ENCODE measurements at places on chromosomes 1 and 21. TPM values are rescaled to one million over a fixed set of nuclear protein-coding genes. Genes with fewer than 3 reads are reported as not detected.

NBPF10 gene
- total RNA-seq = 0.31 TPM

OR10Z1 gene
- total RNA-seq = not detected

CYP4A22 gene
- total RNA-seq = not detected

MMEL1 gene
- total RNA-seq = 0.43 TPM

TNFRSF8 gene
- total RNA-seq = 26.1 TPM

SLC6A17 gene
- total RNA-seq = 0.27 TPM

OLFML2B gene
- 4.3 TPM for total RNA-seq

PTGER3 gene
- 4.5 TPM for total RNA-seq

TRIM58 gene
- total RNA-seq = 3.4 TPM

NCF2 gene
- not detected for total RNA-seq

SLC37A1 gene
- 30.3 TPM for total RNA-seq

- no peak overlapping the region for H3K27ac ChIP-seq
- 0 out of 2 replicates have a peak overlapping the region, but pooled peaks have one; percentile 20 for H3K4me3 ChIP-seq
- DNase-seq = peak; percentile 61
Observed at GRCh38 chr1:175863299-175864050, 120.1 kb upstream of the TNR start.

- no peak for DNase-seq
- H3K27me3 ChIP-seq = no peaks in the 10 kb centered on the region
- H3K36me3 ChIP-seq = no peaks in the 10 kb centered on the region
- H3K4me3 ChIP-seq = no peak overlapping the region
- no peak overlapping the region for H3K27ac ChIP-seq
Observed at GRCh38 chr1:7228252-7228961, 443.2 kb downstream of the CAMTA1 start.

GRCh38 chr1:160374306-160375110, 7.6 kb downstream of the NHLH1 start:
- H3K4me1 ChIP-seq = peaks cover 39% of the 10 kb centered on the region
- H3K27ac ChIP-seq = 0 out of 2 replicates have a peak overlapping the region, but pooled peaks have one; percentile 14
- DNase-seq = peak; percentile 64
- H3K36me3 ChIP-seq = no peaks in the 10 kb centered on the region

DNA sequence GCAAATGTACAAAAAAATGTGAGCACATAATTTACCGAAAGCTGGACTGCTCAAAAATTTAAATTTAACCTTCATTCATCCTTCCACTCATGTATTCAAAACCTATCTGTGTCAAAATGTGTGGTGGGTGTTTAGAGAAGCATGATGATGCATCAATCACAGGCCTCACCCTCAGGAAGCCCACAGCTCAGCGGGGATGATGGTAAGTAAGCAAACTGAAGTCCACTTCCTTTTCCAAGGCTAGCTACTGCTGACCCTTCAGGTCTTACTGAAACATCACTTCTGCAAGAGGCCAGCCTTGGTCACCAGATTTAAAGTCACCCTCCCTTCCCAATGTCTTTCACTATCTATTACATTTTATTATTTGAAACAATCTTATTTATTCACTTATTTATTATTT, 254.5 kb downstream of the DNM3 start:
- peaks cover 13% of the 10 kb centered on the region for H3K4me1 ChIP-seq
- H3K36me3 ChIP-seq = no peaks in the 10 kb centered on the region
- no peaks in the 10 kb centered on the region for H3K27me3 ChIP-seq

GRCh38 chr1:219130366-219130935, 43.2 kb upstream of the LYPLAL1 start:
- no peak for DNase-seq
- H3K27me3 ChIP-seq = no peaks in the 10 kb centered on the region
- H3K27ac ChIP-seq = no peak overlapping the region

DNA sequence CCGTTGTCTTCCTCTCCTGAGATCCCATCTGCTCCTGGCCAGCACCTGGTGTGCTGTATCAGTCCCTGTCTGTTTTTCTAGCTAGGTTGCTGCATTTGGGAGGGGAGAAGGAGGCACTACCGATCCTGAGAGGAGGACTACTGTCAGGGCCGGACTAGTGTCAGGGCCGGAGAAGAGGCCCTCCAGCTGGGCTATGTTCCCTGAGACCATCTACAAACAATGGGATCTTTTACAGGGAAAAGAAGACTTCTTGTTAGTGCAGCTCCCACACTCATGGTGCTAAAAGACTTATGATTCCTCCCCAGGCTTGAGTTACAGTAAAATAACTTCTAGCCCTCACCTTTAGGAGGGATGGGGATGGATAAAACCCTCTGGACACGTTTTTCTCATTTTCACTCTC, 141.0 kb upstream of the TNR start:
- no peak overlapping the region for H3K27ac ChIP-seq
- no peaks in the 10 kb centered on the region for H3K36me3 ChIP-seq
- H3K4me3 ChIP-seq = no peak overlapping the region
- peaks cover 28% of the 10 kb centered on the region for H3K27me3 ChIP-seq
- no peaks in the 10 kb centered on the region for H3K4me1 ChIP-seq
- DNase-seq = no peak

- H3K4me3 ChIP-seq = no peak overlapping the region
- H3K27me3 ChIP-seq = peaks cover 9% of the 10 kb centered on the region
- no peaks in the 10 kb centered on the region for H3K36me3 ChIP-seq
- DNase-seq = no peak
- H3K4me1 ChIP-seq = peaks cover 14% of the 10 kb centered on the region
Observed at GRCh38 chr1:212670882-212671281, 28.8 kb downstream of the BATF3 start.

GRCh38 chr1:100585786-100586185, 47.8 kb downstream of the GPR88 start:
- H3K4me1 ChIP-seq = no peaks in the 10 kb centered on the region
- no peaks in the 10 kb centered on the region for H3K27me3 ChIP-seq
- no peak for DNase-seq
- no peak overlapping the region for H3K27ac ChIP-seq

DNA sequence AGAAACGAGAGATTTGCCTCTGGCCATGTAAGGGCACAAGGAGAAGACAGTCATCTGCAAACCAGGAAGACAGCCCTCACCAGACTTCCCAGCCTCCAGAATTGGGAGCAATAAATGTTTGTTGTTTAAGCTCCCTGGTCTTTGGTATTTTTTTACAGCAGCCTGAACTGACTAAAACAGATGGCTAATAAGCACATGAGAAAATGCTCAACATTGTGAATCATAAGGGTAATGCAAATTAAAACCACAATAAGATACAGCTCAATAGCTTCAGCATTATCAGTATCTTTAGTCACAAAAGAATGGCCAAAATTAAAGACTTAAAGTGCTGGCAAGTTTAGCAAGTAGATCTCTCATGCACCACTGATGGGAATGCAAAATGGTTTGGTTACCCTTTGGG, 11.7 kb downstream of the UBE2G2 start:
- no peak overlapping the region for H3K27ac ChIP-seq
- peaks cover 5% of the 10 kb centered on the region for H3K4me1 ChIP-seq
- no peak for DNase-seq
- no peaks in the 10 kb centered on the region for H3K36me3 ChIP-seq
- H3K27me3 ChIP-seq = no peaks in the 10 kb centered on the region

GRCh38 chr1:30660241-30660640, 63.1 kb downstream of the MATN1 start:
- no peak overlapping the region for H3K27ac ChIP-seq
- H3K4me3 ChIP-seq = no peak overlapping the region
- no peaks in the 10 kb centered on the region for H3K4me1 ChIP-seq

DNA sequence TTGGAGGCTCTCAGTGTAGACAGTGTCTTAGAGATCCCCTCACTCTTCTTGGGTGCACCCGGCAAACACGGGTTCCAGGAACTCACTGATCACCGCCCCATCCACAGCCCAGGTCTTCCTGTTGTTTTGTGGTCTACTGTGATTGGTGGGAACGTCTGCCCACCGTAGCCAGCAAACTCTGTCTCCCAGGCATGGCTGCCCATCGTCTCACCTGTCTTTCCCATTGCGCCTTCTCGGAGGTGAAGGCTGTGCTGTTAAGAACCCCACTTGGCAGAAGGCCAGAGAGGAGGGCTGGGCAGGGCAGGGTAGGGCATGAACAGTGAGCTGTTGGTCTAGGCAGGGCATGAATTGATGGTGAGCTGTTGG, 14.1 kb upstream of the KCNA2 start:
- H3K4me1 ChIP-seq = no peaks in the 10 kb centered on the region
- no peaks in the 10 kb centered on the region for H3K36me3 ChIP-seq
- DNase-seq = no peak
- no peak overlapping the region for H3K27ac ChIP-seq
- H3K4me3 ChIP-seq = peak overlapping the region; percentile 54
- peaks cover 23% of the 10 kb centered on the region for H3K27me3 ChIP-seq

DNA sequence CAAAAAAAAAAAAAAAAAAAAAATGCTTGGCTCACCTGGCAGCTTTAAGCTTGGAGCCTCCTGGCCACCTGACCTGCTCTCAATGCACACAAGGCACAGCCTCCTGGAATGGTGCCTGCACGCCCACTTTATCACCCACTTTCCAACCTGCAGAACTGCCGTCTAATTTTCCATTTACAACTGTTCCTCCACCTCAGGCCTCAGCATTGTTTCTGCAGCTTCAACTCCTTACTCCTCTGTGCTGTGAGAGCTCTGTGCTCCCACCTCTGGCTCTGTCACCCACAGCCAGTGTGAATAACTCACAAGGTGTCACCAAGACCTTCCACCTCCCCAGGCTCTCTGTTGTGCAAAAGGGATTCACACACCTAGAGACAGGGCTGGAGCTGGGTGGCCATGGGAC, 38.7 kb upstream of the GPR157 start:
- H3K27ac ChIP-seq = no peak overlapping the region
- H3K4me1 ChIP-seq = peaks cover 24% of the 10 kb centered on the region

DNA sequence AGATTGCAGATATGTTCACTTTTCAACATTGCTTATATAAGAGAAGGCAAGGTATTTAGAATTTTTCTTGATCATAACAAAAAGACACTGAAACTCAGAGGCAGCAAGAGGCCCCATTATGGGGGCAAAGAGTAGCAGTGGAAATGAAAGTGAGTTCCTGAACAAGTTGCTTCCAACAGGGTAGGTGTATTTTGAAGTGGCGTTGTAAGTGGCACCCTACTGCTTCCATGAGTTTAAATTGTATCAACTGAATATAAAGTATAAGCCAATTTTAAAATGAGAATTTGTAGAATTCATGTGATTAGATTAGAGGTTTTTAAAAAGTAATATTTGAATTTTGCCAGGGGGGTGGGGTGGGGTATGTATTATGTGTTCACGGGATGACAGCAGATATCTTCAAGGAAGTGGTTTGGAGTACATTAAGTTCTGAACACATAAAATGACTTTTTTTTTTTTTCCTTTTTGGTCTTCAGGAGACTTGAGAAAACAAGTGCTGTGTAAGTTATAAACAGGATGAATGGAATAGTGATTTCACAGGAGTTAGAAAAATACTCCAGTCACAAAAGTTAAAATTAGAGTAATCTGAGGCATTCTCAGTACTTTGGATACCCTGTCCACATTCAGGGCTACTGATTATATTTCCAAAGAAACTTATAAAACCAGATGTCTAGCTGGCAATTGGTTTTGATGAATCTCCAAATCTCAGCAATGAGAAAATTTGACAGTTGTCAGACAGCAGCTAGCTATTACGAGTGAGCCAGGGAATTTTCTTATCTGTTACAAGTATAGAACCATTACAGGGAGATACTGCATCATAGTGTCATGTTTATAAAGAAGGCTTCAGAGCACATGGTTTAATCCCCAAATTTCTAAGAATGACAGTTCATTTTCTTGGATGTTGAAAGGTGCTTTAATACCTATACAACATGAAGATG, 182.0 kb downstream of the ST6GALNAC3 start:
- H3K36me3 ChIP-seq = no peaks in the 10 kb centered on the region
- no peak overlapping the region for H3K4me3 ChIP-seq
- DNase-seq = no peak
- no peak overlapping the region for H3K27ac ChIP-seq
- peaks cover 4% of the 10 kb centered on the region for H3K4me1 ChIP-seq
- no peaks in the 10 kb centered on the region for H3K27me3 ChIP-seq

GRCh38 chr1:1291023-1291528, 10.8 kb downstream of the SCNN1D start:
- no peaks in the 10 kb centered on the region for H3K27me3 ChIP-seq
- no peak overlapping the region for H3K4me3 ChIP-seq
- H3K4me1 ChIP-seq = no peaks in the 10 kb centered on the region
- DNase-seq = no peak
- H3K27ac ChIP-seq = no peak overlapping the region
- no peaks in the 10 kb centered on the region for H3K36me3 ChIP-seq

DNA sequence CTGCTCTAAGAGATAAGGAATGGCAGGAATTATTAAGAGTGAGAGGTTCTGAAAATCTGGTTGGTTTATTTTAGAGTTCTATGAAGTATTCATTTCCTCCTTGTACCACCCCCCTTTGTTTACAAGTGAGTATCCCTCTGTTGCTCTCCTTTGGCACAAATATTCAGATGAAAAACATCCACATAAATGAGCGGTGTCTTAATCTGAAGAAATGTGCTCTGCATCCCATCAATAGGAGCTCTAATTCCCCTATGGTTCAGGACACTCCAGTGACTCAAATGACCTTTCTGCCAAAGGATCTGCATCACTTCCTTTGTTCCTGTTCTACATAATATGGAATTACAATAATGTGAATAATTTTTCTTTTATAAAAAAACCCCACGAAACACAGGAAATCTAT, 16.6 kb downstream of the DDAH1 start:
- no peak overlapping the region for H3K4me3 ChIP-seq
- DNase-seq = no peak
- no peaks in the 10 kb centered on the region for H3K27me3 ChIP-seq
- H3K36me3 ChIP-seq = no peaks in the 10 kb centered on the region

DNA sequence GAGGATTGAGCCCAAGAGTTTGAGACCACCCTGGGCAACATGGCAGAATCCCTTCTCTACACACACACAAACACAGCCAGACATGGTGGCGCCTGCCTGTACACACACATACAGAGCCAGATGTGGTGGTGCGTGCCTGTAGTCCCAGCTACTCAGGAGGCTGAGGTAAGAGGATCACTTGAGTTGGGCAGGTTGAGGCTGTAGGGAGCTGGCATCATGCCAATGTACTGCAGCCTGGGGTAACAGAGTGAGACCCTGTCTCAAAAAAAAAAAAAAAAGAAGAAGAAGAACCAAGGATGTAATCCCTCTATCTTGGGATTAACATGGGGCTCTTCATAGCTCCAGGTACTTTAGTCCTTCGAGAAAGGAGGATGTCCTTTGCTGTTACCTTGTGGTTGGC, 29.4 kb upstream of the PIGV start:
- no peaks in the 10 kb centered on the region for H3K4me1 ChIP-seq
- H3K27me3 ChIP-seq = no peaks in the 10 kb centered on the region
- H3K4me3 ChIP-seq = no peak overlapping the region
- H3K36me3 ChIP-seq = peaks cover 43% of the 10 kb centered on the region
- H3K27ac ChIP-seq = no peak overlapping the region

- DNase-seq = no peak
- H3K4me1 ChIP-seq = peaks cover 6% of the 10 kb centered on the region
- no peaks in the 10 kb centered on the region for H3K36me3 ChIP-seq
- no peak overlapping the region for H3K4me3 ChIP-seq
- no peak overlapping the region for H3K27ac ChIP-seq
Observed at GRCh38 chr1:27778056-27778455, 5.0 kb downstream of the STX12 start.

Measured in GM23338 (cell line).